ENCODE measurements at places on chromosomes 7 and 10.

DNA sequence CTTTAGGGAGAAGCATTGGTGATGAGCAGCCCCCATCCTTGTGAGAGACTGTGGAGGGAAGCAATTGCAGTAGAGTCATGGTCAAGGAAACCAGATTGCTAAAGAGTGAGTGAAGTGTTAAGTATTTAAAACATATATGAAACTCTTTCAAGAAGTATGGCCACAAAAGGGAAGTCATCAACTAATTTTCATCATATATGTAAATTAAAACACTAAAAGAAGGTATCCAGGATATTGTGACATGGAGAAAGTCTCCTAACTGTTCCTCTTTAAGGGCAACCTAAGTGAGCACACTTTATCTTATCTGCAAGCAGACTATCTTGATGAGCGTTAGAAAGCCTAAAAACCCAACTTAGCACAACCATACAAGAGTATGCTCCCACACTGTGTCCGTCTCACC lies 69.7 kb downstream of the CD36 start:
- no peak for DNase-seq

GRCh38 chr7:118059209-118059608 lies 124.8 kb upstream of the LSM8 start:
- no peak for DNase-seq

DNA sequence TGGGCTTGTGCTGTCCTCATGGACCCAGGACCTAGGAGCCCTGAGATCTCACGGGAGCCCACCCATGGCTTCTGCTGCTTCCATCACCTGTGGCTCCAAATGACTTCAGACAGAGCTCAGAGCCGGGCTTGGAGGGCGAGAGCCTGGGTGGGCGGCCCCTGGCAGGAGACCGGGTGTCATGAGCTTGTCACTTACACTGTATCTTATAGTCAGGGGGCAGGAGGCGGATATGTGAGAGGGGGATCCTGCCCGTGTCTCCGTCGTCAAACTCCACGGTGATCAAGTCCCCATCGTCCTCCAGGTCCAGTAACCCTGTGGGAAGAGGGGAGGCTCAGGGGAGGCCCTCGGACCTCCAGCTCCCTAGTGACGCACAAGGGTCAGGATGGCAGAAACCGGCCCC lies 33.0 kb downstream of the SLC29A4 start:
- no peak for DNase-seq

- no peak for DNase-seq
Observed at GRCh38 chr10:28186461-28186860, 116.4 kb downstream of the MPP7 start.

- no peak for DNase-seq
Observed at GRCh38 chr7:42314696-42315095, 77.7 kb upstream of the GLI3 start.

GRCh38 chr7:132428247-132428919 lies 147.9 kb downstream of the PLXNA4 start:
- DNase-seq, result no peak

- DNase-seq, result no peak
Observed at GRCh38 chr7:40755438-40755837, 620.6 kb downstream of the SUGCT start.

- DNase-seq, result no peak
Observed at GRCh38 chr10:7706534-7707073, 3.5 kb downstream of the ITIH2 start.

GRCh38 chr7:94206295-94206694 lies 188.4 kb upstream of the COL1A2 start:
- DNase-seq, result no peak

- DNase-seq, result no peak
Observed at GRCh38 chr10:90288391-90288933, 569.4 kb downstream of the HTR7 start.

GRCh38 chr10:102395400-102396316 lies at the start of gene NFKB2:
Gene NFKB2, plus strand, starts transcription at chr10:102395705. Its CDS starts 255 bp downstream, at chr10:102395960.
- DNase-seq, result peak; percentile 89

DNA sequence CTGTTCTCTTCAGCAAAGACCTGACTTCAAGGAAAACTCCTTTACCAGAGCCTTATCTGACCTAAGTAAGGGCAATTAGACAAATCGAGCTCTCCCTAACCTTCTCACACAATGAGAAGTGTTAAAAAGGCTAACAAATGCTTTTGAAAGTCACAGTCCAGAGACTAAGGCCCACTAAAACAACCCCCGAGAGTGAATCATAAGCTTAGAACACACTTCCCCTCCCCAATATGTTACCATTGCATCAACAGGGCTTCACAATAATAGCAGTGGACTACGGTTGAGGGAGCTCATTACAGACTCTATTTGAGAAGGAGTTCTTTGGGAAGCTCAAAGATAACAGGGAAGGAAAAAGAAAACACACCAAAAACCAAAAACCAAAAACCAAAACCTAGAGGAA lies 28.6 kb upstream of the ZEB1 start:
- no peak for DNase-seq

GRCh38 chr7:69448071-69448470 lies 150.2 kb upstream of the AUTS2 start:
- DNase-seq, result no peak

GRCh38 chr7:30828591-30828990 lies 57.4 kb downstream of the MINDY4 start:
- DNase-seq, result no peak

DNA sequence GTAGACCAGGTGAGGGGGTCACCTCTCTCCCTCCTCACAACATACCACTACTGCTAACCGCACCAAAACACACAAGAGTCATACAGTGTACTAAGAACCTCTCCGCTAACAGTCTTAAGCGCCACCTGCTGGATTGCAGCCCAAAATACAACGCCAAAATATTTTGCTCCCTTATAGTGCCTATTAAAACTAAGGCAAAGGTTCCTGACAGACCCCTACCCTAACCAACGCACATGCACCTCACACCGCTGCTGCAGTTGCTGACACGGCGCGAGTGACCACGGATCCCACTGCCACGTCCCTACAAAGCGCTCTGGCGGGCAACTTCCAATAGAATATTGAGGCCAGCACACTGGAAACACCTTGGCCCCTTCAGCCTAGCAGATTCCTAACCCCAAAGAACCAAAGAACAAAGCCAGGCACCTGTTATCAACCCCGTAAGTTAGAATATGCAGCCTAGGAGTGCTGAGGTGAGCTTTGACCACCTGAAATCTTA lies 563.6 kb upstream of the SEMA3D start:
- DNase-seq, result no peak

- DNase-seq, result no peak
Observed at GRCh38 chr10:51881213-51881612, 181.8 kb upstream of the CSTF2T start.

GRCh38 chr7:133016604-133017003 lies 65.3 kb downstream of the CHCHD3 start:
- no peak for DNase-seq

- DNase-seq, result no peak
Observed at GRCh38 chr7:1810961-1811849, 141.1 kb downstream of the ELFN1 start.

DNA sequence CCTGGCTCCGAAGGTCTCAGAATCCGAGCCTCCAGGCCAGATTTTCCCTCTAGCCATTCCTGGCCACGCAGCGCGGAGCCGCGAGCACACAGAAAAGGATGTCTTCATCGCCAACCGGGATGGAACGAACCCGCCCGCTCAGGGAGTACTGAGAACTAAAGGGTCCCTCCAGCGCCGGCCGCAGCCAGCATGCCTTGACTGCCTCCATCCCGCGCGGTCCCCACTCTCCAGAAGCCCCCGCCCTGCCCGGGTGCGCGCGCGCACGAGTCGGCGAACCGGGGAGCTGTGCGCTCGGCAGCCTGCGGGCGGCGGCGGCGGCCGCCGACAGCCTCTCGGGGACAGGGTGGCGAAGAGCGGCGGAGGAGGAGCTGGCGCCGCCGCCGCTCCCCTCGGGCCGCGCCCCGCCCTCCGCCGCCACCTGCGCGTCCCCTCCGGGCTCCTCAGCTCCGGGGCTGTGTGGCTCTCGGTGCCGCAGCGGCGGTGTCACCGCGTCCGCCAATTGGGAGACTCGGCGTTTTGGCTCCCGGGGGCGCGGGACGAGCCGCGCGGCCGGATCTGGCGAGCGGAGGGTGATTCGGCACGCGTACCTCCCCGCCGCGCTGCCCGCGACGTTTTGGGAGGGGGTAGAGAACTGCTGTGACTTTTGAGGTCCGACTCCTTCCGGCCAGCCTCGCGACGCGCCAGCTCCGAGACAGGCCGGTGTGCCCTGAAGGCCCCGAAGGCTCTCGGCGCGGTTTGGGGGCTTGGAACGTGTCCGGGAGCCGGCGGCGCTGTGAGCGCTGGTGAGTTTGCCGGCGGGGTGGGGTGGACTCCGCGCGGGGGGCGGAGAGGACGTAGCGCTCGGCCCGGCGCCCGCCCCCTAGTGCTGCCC lies 453 bp upstream of the GALNT17 start:
- no peak for DNase-seq

DNA sequence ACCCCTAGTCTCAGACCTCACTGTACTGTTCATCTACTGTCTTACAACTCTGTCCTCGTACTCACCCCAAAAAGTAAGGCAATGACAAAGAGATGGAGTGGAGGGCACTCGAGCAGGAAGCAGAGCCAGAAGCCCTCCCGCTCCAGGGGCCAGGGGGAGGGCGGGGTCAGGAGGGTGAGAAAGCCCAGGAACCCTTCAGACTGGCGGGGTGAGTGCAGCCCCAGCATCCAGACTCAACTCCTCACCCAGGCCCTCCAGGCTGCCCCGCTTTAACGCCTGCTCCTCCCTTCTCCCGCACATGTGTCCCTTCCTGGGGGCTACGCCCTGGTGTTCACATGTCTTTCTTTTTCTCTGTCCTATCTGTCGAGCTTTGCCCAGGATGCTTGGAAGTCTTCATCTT lies 66.1 kb downstream of the CALML3 start:
- DNase-seq, result no peak

DNA sequence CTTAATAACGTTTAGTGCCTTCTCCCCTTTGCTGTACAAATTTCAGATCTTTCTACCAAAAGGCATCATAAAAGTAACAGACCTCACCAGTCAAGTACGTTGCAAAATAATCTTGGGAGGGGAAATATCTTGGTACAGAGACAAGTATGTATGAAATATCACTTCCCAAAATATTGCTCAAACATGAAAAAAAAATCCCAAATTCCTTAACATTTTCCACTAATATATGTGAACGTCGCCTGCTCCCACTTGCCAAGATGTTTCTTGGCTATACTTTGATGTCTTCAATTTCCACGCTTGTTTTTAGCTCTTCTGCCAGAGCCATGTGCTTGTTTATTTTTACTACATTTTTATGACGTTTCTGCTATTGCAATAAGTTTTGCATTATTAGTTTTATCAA lies 223.5 kb downstream of the PLXNA4 start:
- DNase-seq, result no peak

DNA sequence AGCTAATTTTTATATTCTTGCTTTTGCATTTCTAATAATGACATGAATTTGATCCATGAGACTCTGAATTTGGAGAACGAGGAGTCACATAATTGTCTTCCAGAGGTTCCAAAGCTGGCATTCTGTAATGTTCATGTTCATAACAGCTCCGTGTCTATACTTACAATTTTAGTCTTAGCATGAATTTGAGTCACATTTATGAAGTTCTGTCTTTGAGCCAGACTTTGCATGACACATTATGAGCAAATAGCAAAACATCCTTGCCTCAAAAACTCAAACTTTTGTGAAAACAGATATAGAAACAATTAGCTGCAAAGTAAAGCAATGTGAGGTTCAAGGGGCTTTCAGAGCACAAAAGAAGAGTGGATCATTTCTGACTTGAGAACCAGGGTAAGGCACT lies 44.5 kb upstream of the CAV2 start:
- no peak for DNase-seq

- no peak for DNase-seq
Observed at GRCh38 chr7:97390915-97391593, 273.6 kb downstream of the SDHAF3 start.

Data from activated T-cell treated with anti-CD3 and anti-CD28 coated beads for 48 hours (primary cell).